Activated B cell treated with CpG ODN at 0.5 μM for 24 hours (primary cell): ENCODE measurements at places on chromosomes 4 and X. TPM values are rescaled to one million over a fixed set of nuclear protein-coding genes. Genes with fewer than 3 reads are reported as not detected.

Gene DCUN1D4
- total RNA-seq: 23.0 and 23.9 TPM in 2 replicates

Gene GABRE
- not detected in 2 replicates for total RNA-seq

DNA sequence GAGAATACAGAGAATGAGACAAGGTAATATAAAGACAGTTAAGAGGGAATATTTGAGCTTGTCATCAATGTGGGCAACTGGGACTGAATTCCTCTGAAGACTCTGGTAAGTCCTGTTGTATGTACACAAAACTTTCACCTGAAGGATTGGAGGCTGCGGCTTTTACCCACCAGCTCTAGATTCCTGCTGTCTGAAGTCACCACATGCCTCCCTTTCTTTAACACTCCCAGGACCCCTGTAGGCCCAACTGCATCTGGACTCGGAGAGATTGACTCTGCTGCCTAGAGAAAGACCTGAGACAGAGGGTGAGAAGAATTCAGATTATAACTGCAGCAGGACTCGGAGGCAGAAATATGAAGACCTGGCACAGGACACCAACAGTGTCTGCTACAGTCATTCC is 1048.0 kb downstream of the PDHA2 start:
- DNase-seq: no peak

DNA sequence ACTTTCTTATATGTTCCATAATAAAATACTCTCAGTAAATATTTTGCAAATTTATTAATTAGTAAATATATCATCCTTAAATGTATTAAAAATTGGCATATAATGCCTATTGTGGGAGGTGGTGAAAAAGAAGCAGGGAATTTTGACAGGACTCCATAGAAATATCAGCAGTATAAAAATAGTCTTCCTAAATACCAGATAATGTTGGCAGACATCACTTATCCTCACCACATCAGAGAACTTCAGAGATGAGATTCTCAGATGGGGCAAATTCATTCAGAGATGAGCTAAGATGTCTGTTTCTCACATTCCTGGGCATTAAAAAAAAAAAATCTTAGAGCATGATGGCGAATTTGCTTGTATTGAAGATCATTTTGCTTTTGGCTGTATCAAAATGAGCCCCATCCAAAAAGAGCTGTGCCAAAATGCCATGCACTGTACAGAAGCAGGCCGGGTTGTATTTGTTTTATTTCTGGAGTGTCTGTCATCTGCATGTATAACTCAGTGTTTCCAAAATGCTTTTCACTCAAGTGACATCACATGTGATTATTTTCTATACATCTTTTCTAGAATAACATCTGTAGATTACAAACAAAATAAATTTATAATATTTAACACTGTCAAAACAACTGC is 41.7 kb downstream of the ATP8A1 start:
- no peak for DNase-seq

GRCh38 chr4:128917781-128918180 is 108.3 kb downstream of the JADE1 start:
- no peak for DNase-seq
